Panc1 (cell line): ENCODE measurements at places on chromosomes 12 and 14. TPM values are rescaled to one million over a fixed set of nuclear protein-coding genes. Genes with fewer than 3 reads are reported as not detected.

NR1H4 gene
- not detected for total RNA-seq

GRCh38 chr12:121724925-121725324 lies 12.4 kb downstream of the TMEM120B start:
- DNase-seq: no peak

RFLNA gene
- total RNA-seq: 5.4 TPM

BCAT1 gene
- total RNA-seq: 5.8 TPM

GRCh38 chr14:100221533-100222223 lies 17.3 kb upstream of the YY1 start:
- DNase-seq: no peak

NFATC4 gene
- 0.36 TPM for total RNA-seq

NIN gene
- total RNA-seq: 37.1 TPM

RECQL gene
- 42.3 TPM for total RNA-seq

DNA sequence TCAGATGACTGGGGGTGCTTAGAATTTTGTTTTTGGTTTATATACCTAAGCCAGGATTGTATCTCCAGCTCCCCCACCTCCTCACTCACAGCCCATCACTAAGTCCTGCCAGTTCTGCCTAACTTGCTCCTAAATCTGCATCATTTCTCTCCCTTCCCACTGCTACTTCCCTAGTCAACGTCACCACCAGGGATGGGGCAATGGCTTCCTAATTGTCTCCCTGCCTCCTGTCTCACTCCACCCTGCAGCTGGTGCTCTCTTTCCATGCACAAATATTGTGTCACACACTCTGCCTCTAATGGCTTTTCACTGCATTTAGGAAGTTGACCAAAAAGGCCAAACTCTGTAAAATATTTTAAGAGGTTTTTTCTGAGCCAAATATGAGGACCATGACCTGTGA lies 11.5 kb downstream of the OAS2 start:
- no peak for DNase-seq

DNA sequence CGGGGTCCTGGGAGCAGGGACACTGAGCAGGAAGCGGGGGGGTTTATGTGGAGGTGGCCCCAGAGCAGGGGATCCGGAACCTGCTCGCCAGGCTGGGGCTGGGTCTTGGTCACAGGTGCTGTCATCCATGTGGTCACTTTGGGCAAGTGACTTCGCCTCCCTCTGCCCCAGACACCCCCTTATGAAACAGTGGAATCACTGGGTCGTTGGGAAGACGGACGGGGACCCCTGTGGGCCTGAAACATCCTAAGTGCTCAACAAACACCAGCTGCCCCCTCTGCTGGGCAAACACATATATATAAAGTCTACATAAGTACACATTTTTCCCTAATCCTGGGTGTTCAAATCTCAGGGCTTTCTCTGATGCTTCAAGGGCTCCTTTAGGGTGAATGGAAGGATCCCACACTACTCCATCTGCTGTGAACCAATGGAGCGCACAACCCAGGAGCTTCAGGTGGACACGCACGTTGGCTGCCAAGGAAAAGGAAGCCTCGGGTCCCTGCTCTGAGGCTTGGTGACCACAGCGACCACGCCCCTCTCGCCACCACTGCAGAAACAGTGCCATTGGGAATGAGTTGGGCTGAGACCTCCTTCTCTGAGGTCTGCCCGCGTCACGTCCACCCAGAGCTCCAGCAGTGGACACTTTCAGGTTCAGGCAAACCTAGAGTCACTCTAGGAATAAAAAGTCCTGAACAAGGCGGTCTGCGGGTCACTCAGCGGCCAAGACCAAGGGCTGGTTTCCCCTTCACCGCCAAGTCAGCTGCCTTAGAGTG lies 54.6 kb downstream of the CDC42BPB start:
- no peak for DNase-seq

DNA sequence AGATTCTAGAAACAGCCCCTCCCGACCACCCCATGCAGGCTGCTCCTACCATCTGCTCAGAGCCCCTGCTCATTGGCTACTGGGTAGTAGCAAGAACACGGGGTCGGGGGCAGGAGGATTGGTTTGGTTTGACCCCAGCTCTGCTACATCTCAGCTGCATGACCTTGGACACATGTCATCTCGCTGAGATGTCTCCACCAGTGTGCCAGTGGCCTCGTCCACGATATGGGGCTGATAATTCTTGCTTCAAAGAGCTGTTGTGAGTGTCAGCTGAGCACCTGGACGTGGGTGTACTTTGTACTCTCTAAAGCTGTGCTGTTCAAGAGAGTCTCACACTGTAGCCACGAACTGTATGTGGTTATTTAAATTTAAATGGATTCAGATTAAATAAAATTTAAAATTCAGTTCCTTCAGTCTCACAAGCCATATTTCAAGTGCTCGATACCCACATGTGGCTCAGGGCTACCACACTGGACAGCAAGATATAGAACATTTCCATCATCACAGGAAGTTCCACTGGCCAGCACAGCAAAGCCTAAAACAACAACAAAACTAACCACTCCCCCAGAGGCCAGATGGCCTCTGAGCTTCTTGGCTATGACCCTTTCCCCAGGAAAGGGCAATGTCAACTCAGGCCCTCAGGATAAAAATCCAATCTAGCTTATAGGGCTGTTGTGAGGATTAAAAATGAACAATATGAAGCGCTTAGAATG lies 18.6 kb downstream of the LTBP2 start:
- no peak for DNase-seq

NKX2-1 gene
- total RNA-seq: 0.13 TPM

AVPR1A gene
- 0.10 TPM for total RNA-seq

- DNase-seq: no peak
These were observed 52.1 kb downstream of the GALNT4 start for GRCh38 chr12:89472508-89472907.

DNA sequence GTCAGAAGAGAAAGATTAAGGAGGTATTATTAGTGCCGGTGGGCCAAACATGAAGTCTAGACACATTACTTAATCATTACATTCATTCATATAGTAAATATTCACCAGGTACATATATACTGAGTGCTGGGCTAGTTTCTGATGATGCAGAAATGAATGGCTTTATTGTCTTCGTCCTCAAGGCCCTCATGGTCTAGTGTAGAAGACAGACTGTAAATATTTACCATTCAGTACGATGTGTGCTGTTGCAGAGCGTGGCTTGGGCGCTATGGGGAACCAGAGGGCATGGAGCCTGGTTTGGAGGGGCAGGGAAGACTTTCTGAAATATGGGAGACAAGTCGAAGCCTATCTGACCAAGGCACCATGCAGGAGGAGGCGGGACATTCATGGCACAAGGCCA lies 37.0 kb upstream of the TCL1B start:
- DNase-seq: no peak

P2RX7 gene
- total RNA-seq: 0.23 TPM

FGF6 gene
- not detected for total RNA-seq

TBC1D30 gene
- 8.9 TPM for total RNA-seq

DNA sequence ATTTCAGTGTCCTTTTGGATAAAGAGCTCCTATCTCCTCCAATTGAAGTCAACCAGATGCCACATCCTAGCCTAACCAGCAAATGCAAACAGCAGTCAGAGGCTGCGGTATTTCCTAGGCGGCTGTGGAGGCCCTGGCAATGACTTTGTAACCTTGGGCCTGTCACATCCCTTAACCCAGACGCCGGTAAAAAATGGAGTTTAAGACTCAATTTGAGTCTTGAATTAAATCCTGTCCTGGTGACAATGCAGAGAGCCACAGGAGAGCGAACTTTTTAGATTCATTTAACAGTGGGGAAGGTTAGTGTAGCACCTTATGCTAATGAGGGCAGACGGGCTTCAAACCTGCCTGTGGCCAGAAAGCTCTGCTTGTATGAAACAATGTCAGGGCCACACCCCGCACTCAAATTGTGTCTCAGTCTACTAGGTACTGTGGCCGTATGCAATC lies 1.3 kb downstream of the C12orf75 start:
- no peak for DNase-seq

DNA sequence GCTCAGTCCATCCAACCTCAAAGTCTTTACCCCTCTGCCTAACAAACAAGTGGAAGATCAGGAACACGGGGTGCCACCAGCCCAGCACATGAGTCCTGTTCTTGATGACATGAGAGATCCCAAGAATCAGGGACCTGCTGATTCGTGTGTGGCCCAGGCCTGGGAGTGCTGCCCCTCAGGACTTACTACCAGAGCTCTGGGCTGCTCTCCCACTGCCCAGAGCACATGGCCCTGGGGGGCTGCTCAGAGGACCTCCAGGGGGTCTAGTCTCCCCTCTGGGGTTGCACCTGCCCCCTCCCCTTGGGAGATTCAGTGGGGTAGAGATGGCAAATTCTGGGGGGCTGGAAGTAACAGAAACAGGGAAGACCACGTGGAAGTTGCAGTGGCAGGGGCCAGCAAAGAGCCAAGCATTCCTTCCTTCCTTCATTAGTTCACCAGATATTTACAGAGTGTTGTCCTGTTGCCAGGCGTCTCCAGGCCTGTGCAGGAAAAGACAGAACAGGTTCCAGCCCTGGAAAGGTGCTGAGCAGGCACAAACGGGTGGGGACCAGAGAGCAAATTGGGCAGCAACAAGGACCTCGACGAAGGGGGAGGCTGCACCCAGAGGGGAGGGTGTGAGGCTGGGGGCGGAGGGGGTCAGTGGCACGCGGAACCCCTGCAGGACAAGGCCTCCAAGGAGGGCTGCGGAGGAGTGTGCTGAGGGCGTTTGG lies 45.1 kb upstream of the MEG3 start:
- DNase-seq: no peak
